ENCODE measurements at places on chromosomes 4 and X.

DNA sequence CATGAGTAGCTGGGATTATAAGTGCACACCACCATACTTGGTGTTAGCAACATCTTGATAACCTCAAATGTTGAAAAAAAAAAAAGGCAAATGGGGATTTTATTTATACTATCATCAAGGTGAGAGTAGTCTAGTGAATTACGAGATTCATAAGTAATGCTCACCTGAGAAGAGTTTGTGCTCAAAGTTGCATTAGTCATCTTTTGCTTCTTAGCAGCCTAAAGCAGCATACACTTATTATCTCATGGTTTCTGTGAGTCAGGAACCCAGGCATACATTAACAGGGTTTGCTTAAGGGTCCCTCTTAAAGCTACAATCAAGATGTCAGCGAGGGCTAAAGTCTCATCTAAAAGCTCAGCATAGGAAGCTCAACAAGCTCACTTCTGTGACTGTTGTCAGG, 8.2 kb upstream of the EXOSC9 start:
- no peak for DNase-seq

- no peak for DNase-seq
Measured at GRCh38 chr4:82629238-82630000, 67.6 kb upstream of the TMEM150C start.

GRCh38 chrX:22406201-22406737, 133.6 kb downstream of the CBLL2 start:
- DNase-seq, result no peak

- no peak for DNase-seq
Measured at GRCh38 chrX:2871831-2872230, 43.1 kb downstream of the GYG2 start.

- no peak for DNase-seq
Measured at GRCh38 chr4:99983289-99983943, 33.3 kb upstream of the H2AZ1 start.

- no peak for DNase-seq
Measured at GRCh38 chrX:7214251-7214650, 66.3 kb upstream of the PUDP start.

GRCh38 chrX:99413317-99413716, 996.8 kb downstream of the PCDH19 start:
- DNase-seq, result no peak

GRCh38 chrX:114344756-114345349, 239.0 kb upstream of the HTR2C start:
- DNase-seq, result no peak

GRCh38 chrX:43551590-43551989, 104.5 kb upstream of the MAOA start:
- DNase-seq, result no peak

- DNase-seq, result no peak
Measured at GRCh38 chr4:156536661-156537060, 434.9 kb downstream of the PDGFC start.

DNA sequence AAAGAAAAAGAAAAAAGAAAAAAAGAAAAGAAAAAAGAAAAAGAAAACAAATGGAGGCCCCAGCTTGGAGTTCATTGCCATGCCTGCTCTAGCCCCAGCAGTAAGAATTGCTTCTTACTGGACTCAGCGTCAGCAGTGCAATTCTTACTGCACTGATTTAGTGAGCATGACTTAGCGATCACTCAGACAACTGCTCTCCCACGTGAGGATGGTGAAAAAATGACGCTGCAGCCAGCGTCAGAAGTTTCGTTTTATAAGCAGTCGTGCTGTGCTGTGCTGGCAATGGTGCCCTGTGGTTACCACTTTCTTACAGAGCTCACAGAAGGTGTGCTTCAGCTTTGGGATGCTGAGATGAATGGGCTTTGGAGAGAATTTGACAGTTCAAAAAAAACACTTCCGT, 68.3 kb upstream of the DDX3X start:
- DNase-seq, result peak; percentile 25

GRCh38 chr4:91894006-91894405, 409.8 kb upstream of the GRID2 start:
- no peak for DNase-seq

GRCh38 chr4:26893491-26893890, 32.9 kb downstream of the STIM2 start:
- DNase-seq, result no peak

- no peak for DNase-seq
Measured at GRCh38 chr4:183932576-183932975, 27.5 kb downstream of the STOX2 start.

GRCh38 chr4:57074744-57075143, 35.4 kb downstream of the IGFBP7 start:
- DNase-seq, result no peak

- DNase-seq, result no peak
Measured at GRCh38 chr4:79927931-79928330, 145.1 kb downstream of the ANTXR2 start.

DNA sequence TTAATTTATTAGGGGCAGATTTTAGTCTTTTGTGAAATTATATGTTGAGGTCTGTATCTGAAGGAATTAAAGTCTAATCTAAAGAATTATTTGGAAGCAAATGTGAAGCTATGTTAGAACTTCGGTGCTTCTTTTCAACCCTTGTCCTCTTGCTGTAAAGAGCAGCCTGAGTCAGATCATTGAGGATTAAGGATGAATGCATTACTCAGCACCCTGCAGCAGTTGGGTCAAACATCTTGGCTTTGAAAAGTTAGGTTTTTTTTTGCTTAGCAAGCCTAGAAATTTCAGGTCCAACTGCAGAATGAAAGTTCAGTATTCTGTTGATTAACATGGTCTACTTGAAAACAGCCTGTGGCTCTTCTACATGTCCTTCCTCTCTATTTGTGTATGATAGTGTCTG, 57.6 kb downstream of the SLC4A4 start:
- DNase-seq, result no peak

- DNase-seq, result no peak
Measured at GRCh38 chr4:41992967-41993857, 2.9 kb downstream of the SLC30A9 start.

GRCh38 chr4:14280567-14280966, 653.0 kb upstream of the BOD1L1 start:
- no peak for DNase-seq
